ENCODE measurements at places on chromosomes 1 and 21. TPM values are rescaled to one million over a fixed set of nuclear protein-coding genes. Genes with fewer than 3 reads are reported as not detected.
A peak's percentile ranks its signal among the peaks of the same experiment; 100 is the strongest.

Gene NBPF10
- total RNA-seq = 4.0 TPM

Gene SELL
- total RNA-seq = 0.55 TPM

Gene SPRR2F
- total RNA-seq = not detected

Gene DPH5
- total RNA-seq = 23.3 TPM

DNA sequence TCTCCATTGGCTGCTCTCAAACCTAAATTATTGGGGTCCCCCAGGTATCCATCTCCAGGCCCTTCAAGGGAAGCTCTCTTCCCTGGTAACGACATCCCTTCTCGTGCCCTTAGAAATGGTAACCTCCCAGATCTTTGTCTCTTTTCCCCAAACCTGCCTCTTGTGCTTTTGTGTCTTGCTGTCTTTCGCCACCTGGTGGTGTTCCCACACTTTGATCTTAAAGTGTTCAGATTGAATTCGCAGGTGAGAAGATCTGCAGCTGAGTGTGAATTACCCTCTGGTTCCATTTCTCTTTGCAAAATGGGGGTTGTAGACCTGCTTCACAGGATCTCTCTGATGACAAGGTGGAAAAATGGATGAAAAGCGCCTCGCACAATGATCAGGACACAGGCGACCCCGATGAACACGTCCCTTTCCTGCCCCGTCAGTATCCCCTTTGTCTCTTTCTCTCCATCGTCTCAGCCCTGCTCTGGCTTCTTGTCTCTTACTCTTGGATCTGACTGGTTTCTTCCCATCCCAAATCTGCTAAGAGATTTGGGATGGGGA is 53.1 kb downstream of the DOP1B start:
- H3K27ac ChIP-seq = no peak overlapping the region
- no peaks in the 10 kb centered on the region for H3K27me3 ChIP-seq
- DNase-seq = no peak
- no peaks in the 10 kb centered on the region for H3K4me1 ChIP-seq
- no peak overlapping the region for H3K4me3 ChIP-seq
- H3K36me3 ChIP-seq = peaks cover 23% of the 10 kb centered on the region

DNA sequence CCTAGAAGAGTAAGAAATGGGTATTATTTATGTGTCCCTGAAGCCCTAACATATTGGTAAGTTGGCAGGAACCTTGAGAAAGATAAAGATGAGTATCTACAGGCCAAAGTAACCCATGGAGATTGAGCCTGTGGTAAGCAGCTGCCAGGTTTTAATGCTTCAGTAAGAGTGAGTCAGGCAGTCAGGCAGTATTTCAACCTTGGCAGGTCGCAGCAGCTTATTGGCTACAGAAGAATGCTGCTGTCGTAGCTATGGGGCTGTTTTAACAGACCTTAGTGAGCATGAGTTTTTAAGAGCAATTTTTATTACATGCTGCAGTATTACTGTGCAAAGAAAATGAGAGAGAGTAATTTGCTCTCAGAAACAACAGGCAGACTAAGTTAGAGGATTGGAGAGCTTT is 10.3 kb upstream of the SLC30A10 start:
- H3K27ac ChIP-seq = no peak overlapping the region
- no peaks in the 10 kb centered on the region for H3K27me3 ChIP-seq
- H3K4me1 ChIP-seq = no peaks in the 10 kb centered on the region
- no peaks in the 10 kb centered on the region for H3K36me3 ChIP-seq

GRCh38 chr1:12692967-12693782 is 22.7 kb upstream of the AADACL3 start:
- peak; percentile 60 for DNase-seq
- H3K27me3 ChIP-seq = no peaks in the 10 kb centered on the region
- no peaks in the 10 kb centered on the region for H3K36me3 ChIP-seq
- H3K4me1 ChIP-seq = peaks cover 18% of the 10 kb centered on the region
- H3K27ac ChIP-seq = peak overlapping the region; percentile 85
- peak overlapping the region; percentile 8 for H3K4me3 ChIP-seq

- peaks cover 12% of the 10 kb centered on the region for H3K4me1 ChIP-seq
- H3K4me3 ChIP-seq = no peak overlapping the region
- DNase-seq = no peak
- H3K27ac ChIP-seq = peak overlapping the region; percentile 14
- no peaks in the 10 kb centered on the region for H3K36me3 ChIP-seq
- H3K27me3 ChIP-seq = no peaks in the 10 kb centered on the region
These were observed 235.4 kb downstream of the HMCN1 start for GRCh38 chr1:185969524-185969991.

GRCh38 chr1:109946511-109946910 is 35.9 kb downstream of the CSF1 start:
- H3K4me3 ChIP-seq = no peak overlapping the region
- no peaks in the 10 kb centered on the region for H3K36me3 ChIP-seq
- H3K27ac ChIP-seq = no peak overlapping the region
- no peaks in the 10 kb centered on the region for H3K4me1 ChIP-seq

- H3K4me1 ChIP-seq = peaks cover 23% of the 10 kb centered on the region
- peak overlapping the region; percentile 72 for H3K27ac ChIP-seq
These were observed 60.7 kb upstream of the ATP5PO start for GRCh38 chr21:33976082-33977016.

DNA sequence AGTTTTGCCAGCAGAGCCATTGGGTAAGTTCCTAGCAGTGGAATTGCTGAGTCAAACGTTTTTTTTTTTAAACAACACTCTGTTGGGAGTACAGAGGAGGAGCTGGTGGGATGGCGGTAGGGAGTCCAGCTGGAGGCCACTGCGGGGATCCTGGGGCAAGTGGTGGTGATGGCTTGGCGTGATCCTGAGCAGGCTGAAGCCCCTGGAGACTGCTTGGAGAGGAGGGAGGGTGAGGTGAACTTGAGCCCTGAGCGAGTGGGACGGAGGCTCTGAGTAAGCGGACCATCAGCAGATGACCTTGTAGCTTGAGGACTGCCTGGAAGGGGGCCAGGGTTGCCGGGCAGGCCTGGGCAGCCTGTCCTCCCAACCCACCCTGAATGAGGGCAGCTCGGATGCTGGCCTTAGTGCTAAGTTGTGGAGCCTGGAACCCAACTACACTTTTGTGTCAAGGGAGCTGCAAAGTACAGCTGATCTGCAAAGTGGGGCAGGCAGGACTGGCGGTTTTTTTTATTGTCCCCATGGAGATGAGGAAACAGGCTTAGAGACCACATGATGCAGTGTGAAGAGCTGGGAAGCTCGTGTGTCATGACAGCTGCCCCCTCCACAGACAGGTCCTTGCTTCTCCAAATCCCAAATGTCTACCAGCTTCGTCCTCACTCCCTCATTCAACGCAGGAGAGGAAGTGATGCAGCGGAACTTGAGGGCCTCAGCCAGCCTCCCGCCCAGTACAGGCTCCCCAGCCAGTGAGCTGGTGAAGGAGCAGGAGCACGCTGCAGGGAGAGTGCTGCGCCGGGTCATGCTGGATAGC is 20.2 kb downstream of the MRPL37 start:
- peak; percentile 39 for DNase-seq
- H3K36me3 ChIP-seq = peaks cover 37% of the 10 kb centered on the region
- no peak overlapping the region for H3K4me3 ChIP-seq
- H3K27ac ChIP-seq = peak overlapping the region; percentile 71

DNA sequence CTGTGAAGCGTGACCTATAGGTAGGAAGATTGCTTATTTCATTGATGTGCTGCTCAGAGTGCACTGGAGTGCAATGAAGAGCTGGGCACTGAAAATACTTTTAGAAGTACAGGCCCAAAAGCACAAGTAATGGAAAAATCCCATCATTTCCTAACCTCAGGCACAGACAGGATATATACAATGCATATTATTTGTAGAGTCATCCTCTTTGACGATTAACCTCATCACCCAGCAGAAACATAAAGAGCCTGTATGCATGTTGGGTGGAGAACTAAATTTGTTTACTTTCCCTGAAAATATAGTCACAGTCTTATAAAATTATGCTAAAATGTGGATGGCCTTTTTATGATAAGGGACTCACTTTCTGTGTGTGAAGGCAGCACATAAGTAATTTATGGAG is 98.1 kb downstream of the TNNI3K start:
- H3K27me3 ChIP-seq = no peaks in the 10 kb centered on the region
- DNase-seq = no peak
- no peaks in the 10 kb centered on the region for H3K36me3 ChIP-seq
- H3K4me3 ChIP-seq = no peak overlapping the region

DNA sequence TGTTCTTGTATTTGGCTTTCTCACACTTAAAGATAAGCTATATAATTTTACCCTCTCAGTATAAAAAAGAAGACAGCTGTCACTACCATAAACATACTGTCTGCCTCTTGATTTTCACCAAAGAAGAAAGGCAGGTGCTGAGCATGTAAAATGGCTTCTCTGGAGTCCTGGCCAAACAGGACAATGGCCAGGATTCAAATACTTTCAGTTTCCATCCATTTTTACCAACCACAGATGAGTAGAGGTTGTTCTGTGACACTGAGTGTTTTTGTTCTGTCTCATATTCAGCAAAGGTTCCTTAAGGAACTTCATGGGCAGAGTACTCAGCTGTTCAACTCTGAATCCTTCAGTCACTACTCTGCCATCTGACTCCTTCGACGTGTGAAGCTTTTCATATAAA is 29.4 kb upstream of the RAB3GAP2 start:
- H3K27ac ChIP-seq = no peak overlapping the region
- H3K36me3 ChIP-seq = no peaks in the 10 kb centered on the region
- H3K4me3 ChIP-seq = no peak overlapping the region
- no peak for DNase-seq
- H3K4me1 ChIP-seq = peaks cover 6% of the 10 kb centered on the region
- no peaks in the 10 kb centered on the region for H3K27me3 ChIP-seq

- no peak overlapping the region for H3K4me3 ChIP-seq
- no peaks in the 10 kb centered on the region for H3K27me3 ChIP-seq
- no peak for DNase-seq
These were observed 208.1 kb downstream of the PRDM2 start for GRCh38 chr1:13908128-13908527.

All from gastrocnemius medialis (tissue), 4 donors.